ENCODE measurements at places on chromosomes 2 and 18.

DNA sequence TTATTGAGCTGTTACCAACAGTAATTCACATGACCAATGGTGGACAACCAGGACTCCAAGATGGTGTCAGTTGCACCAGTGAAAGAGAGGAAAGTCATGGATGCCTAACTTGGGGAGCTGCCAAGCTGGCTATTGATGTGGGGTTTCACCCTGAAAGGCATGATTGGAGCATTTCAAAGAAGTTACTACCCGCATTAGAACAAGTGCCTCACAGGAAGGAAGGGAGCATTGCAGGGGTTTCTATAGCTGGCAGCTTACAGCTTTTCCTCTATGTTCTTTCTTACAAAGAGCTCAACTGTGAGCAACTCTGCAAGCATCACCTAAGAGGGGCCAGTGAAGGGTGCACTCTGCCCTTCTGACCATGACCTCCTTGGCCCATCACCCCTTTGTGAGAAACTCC lies 93.1 kb downstream of the TNFRSF11A start:
- DNase-seq = no peak

DNA sequence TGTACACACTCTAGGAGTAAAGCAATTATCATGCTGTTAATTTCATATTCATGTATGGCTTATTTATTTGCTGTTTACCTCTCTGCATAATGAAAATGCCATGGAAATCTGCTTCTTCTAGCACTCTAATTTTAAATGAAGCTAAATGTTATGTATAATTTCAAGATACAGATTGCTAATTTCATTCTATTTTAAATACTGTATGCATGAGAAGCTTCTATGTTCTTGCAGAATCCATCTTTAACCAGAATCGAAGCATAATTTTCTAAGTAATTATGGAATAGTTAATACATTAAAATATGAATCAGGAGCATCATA lies 127.2 kb downstream of the UBE2E3 start:
- no peak for DNase-seq

- no peak for DNase-seq
Measured at GRCh38 chr18:64009305-64009704, 39.4 kb downstream of the SERPINB8 start.

DNA sequence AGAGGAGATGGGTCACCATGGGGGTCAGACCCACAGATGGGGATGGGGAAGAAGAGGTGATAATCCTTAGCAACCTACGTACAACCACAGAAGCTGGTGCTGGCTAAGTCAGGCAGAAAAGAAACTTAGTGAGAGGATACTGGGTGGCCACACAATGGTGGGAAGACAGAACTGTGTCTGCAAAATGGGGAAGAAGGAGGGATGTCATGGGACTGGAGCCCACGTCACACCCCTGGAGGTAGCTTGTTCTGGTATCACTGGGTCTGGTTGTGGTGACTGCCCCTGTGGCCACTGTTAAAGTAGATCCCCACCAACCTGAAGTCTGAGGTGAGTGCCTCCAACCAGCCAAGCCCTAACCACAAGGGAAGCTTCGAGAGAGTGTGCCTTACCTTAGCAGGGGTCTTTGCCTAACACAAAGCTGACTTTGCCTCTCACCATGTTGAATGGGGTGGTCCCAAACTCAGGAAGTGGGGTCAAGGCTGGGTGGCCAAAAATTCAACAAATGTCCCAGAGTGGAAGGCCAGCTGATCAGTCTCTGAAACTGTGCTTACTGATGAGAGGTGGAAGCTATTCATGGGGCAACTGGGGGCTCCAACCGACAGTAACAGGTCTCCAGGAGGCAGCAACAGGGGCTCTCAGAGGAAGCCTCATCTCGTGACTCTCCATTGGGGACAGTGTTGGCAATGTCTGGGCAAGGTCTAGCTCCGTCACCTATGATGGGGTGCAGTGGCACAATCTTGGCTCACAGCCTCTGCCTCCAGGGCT lies 64.8 kb upstream of the SLC1A4 start:
- DNase-seq = no peak

DNA sequence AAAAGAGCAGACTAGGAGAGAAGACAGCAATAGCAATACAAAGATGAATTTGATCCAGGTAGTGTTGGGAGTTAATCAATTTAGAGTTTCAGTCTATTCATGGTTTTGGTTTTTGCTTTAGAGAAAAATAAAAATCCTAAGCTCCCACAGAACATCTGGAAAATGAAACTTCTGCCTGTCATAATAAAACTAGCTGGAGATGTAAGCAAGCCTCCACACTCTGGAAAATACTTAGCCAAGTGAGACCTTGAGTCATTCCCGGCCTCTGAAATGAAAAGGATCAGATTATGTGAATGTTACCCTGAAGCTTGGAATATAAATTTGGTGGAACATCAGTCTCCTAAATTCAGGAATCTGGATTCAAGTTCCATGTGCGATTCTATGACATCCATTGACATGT lies 485.6 kb upstream of the SPRED2 start:
- no peak for DNase-seq

DNA sequence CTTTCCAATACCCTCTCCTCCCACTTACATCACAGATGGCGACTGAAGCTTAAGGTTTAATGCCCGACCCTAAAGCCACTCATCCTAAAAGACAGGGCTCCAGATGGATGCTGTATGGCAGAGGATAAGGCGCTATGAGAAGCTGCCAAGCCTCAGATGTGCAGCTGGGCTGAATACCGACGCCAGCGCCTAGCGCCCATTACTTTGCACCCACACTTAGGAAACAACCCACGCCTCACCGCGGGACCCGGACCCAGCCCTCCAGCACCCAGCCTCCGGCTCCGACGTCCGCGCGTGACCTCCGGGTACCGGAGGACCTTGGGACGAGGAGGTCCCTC lies 335 bp downstream of the TRAK2 start:
- no peak for DNase-seq

GRCh38 chr2:237883951-237884446 lies 24.6 kb downstream of the RAMP1 start:
- no peak for DNase-seq

Data from stromal cell of bone marrow (primary cell).